Naive B cell (primary cell): ENCODE measurements at places on chromosomes 2 and 18. TPM values are rescaled to one million over a fixed set of nuclear protein-coding genes. Genes with fewer than 3 reads are reported as not detected.

- no peaks in the 10 kb centered on the region for H3K36me3 ChIP-seq
- DNase-seq: peak; percentile 45
- H3K27ac ChIP-seq: peak overlapping the region; percentile 91
- H3K27me3 ChIP-seq: no peaks in the 10 kb centered on the region
- peaks cover 50% of the 10 kb centered on the region for H3K4me1 ChIP-seq
- H3K4me3 ChIP-seq: peak overlapping the region; percentile 79
These were observed 16.3 kb downstream of the PCBP1 start for GRCh38 chr2:70103531-70104061.

LRRTM1 gene
- polyA plus RNA-seq: not detected

- peaks cover 8% of the 10 kb centered on the region for H3K36me3 ChIP-seq
- H3K4me3 ChIP-seq: peak within 1 kb of the TSS; percentile 95
- peak; percentile 92 for DNase-seq
These were observed at the start of gene PSME4 for GRCh38 chr2:53970724-53971602. TSS of gene PSME4 (minus strand) at chr2:53970993. CDS start at chr2:53970784, 209 bp downstream.

TRAK2 gene
- polyA plus RNA-seq: 59.1 TPM

GRCh38 chr2:96536445-96537065 is at the start of gene ARID5A:
TSS of gene ARID5A (plus strand) at chr2:96536752. CDS start at chr2:96536827, 75 bp downstream.
- DNase-seq: peak; percentile 88
- peak within 1 kb of the TSS; percentile 89 for H3K4me3 ChIP-seq
- H3K27me3 ChIP-seq: no peaks in the 10 kb centered on the region
- peak within 1 kb of the TSS; percentile 96 for H3K27ac ChIP-seq

DNA sequence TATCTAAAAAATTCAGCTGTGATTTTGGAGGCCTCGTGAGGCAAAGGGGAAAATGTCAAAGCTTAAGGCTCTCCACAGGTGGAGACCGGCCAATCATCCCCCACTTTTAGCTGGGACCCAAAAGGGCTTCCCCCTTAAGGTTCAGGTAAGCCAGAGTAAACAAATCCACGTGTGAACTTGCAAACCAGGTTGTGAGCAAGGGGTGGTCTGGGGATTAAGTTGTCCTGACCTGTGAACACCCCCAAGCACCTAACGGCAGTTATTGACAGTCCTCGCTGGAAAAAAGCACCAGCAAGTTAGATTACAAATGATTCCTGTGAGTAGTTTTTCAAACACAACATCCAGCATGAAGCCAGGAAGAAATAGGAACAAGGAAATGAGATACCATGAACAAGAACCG is 42.9 kb downstream of the MYO7B start:
- peak overlapping the region; percentile 91 for H3K27ac ChIP-seq
- no peak for DNase-seq
- no peaks in the 10 kb centered on the region for H3K36me3 ChIP-seq
- no peaks in the 10 kb centered on the region for H3K27me3 ChIP-seq
- H3K4me3 ChIP-seq: peak overlapping the region; percentile 85
- H3K4me1 ChIP-seq: peaks cover 57% of the 10 kb centered on the region

DNA sequence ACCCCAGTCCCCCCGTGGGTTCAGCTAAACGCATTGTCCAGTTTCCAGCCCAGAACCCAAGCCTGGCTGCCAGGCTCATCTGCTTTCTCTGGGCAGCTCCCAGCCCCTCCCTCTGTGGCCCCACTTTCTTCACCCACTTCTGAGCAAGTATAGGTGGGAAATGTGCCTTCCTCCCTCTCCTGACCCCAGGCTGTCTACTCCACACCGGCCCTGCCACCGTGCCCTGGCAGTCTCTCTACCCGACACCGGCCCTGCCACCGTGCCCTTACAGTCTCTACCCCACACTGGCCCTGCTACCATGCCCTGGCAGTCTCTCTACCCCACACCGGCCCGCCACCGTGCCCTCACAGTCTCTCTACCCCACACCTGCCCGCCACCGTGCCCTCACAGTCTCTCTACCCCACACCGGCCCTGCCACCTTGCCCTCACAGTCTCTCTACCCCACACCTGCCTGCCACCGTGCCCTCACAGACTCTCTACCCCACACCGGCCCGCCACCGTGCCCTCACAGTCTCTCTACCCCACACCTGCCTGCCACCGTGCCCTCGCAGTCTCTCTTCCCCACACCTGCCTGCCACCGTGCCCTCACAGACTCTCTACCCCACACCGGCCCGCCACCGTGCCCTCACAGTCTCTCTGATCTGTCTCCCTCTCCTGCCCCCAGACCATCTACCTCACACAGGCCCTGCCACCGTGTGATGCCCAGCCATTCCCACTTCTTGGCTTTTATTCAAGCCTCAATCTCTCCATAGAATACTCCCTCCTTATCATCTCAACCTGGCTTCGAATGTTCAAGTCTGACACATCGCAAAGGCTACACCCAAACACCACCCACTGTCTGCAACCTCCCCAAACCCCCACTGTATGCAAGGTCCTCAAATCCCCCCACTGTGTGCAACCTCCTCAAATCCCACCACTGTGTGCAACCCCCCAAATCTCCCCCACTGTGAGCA is 108.9 kb downstream of the TPO start:
- no peak for DNase-seq
- peaks cover 32% of the 10 kb centered on the region for H3K4me1 ChIP-seq
- H3K36me3 ChIP-seq: no peaks in the 10 kb centered on the region
- no peak overlapping the region for H3K27ac ChIP-seq
- peaks cover 8% of the 10 kb centered on the region for H3K27me3 ChIP-seq

- no peak overlapping the region for H3K4me3 ChIP-seq
- H3K4me1 ChIP-seq: no peaks in the 10 kb centered on the region
- no peaks in the 10 kb centered on the region for H3K27me3 ChIP-seq
These were observed 447.1 kb upstream of the CNTNAP5 start for GRCh38 chr2:123578016-123578415.
